ENCODE measurements at places on chromosomes 2 and 18.

- no peak for DNase-seq
Measured at GRCh38 chr2:218811382-218811781, 20.2 kb downstream of the PRKAG3 start.

DNA sequence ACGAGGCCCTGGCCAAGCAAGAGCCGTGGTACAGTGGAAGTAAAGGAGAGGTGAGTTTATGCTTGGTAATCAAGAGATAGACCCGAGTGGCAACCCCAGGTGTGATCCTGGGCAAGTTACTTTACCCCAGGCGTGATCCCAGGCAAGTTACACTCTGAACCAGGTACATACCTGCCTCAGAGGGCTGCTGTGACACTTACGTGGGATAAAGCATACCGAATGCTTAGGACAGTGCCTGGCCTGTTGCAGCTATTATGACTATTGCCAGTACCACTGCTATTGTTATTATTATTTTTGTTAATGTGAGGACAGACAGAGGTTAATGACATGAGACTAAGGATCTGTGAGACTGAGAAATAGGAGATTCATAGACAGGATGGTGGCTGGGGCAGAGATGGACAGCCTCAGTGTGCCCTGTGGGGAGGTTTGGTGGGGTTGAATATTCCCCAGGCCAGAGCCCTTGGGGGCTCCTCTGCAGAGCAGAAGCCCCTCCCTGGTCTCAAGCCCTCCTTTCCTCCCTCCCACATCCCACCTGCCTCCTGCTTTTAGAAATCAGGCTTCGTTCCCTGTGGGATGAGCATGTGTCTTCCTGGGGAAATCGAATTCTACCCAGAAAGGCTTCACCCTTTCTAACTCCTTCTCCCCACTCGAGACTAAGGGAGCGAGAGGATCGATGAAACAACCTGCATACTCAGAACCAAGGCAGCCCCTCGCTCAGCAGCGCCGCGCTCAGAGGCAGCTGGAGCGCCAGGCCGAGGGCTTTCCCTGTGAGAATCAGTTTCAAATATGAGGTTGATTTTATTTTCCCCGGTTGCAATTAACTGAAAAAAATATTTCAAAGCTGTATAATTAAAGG is 62.0 kb upstream of the SIX3 start:
- no peak for DNase-seq

GRCh38 chr2:15259356-15259756 is 301.8 kb downstream of the NBAS start:
- DNase-seq = no peak

- no peak for DNase-seq
Measured at GRCh38 chr2:241846406-241846805, 12.3 kb downstream of the PDCD1 start.

DNA sequence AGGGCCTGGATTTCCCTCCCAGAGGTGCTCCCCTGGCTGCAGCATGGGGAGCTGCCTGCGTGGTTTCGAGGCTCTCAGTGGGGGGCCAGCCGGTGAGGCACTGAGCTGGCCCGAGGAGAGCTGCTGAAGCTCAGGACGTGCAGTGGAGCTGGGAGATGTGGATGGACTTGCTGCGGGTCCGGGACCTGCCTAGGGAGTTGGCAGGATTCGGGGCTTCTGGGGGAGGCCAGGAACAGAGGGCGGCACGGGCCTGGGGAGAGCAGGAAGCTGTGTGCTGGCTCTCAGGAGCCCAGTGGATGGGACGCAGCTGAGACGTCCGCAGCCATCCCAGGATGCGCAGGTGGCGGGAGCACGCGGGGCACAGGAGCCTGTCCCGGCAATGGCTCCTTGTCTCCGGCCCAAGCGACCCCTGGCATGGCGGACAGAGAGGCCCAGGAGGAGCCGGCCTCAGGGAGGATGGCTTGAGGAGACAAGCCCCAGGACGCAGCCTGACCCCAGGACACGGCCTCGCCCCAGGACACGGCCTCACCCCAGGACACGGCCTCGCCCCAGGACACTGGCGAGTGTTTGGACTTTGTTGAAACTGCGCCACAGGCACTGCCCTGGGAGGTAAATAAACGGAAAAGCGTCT is 116.1 kb downstream of the NFATC1 start:
- no peak for DNase-seq

DNA sequence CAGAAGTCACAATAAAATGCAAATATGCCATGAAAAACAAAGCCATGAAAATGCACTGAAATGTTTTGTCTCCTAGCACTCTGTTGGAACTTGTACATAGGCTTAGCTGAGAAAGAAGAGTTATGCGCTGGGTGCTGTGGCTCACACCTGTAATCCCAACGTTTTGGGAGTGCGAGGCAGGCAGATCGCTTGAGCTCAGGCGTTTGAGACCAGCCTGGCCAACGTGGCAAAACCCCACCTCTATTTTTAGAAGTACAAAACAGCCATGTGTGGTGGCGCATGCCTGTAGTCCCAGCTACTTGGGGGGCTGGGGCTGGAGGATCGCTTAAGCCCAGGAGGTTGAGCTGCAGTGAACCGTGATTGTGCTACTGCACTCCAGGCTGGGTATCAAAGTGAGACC is 39.9 kb downstream of the IRS1 start:
- no peak for DNase-seq

DNA sequence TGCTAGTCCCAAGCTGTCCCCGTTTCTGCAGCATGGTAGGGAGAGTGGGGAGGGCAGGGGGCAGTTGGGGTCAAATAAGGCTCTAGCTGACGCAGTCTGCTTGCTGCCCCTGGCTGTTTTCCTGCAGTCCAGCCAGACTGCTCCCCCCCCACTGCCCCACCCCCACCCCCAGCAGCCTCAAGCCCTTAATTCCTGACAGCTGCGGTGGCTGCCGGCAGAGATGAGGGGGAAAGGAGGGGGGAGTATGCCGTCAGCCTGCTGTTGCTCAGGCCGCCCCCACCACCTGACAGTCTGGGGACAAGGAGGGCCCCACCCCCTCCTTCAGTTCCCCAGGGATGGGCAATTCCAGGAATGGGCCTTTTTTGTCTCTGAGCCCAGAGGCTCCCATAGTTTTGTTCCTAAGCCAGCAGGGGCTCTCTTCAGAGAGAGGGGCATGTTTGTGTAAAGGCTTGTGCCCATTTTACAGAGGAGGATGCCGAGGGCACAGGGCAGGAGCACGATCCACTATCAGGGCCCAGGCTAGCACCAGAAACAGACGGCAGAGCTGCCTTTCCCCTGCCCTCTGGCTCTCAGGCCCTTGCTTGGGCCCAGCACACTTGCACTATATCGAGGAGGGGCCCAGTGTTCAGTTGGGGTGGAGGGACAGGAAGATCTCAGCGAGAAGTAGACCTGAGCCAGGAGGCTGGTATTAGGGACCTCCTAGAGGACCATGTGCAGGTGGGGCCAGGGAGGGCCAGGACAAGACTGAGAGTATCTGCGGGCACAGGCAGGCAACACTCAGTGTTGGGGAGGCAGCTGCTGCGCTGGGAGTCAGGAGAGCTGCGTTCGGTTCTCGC is 1.5 kb upstream of the WNT10A start:
- no peak for DNase-seq

- DNase-seq = no peak
Measured at GRCh38 chr18:10270151-10270571, 184.3 kb upstream of the APCDD1 start.

DNA sequence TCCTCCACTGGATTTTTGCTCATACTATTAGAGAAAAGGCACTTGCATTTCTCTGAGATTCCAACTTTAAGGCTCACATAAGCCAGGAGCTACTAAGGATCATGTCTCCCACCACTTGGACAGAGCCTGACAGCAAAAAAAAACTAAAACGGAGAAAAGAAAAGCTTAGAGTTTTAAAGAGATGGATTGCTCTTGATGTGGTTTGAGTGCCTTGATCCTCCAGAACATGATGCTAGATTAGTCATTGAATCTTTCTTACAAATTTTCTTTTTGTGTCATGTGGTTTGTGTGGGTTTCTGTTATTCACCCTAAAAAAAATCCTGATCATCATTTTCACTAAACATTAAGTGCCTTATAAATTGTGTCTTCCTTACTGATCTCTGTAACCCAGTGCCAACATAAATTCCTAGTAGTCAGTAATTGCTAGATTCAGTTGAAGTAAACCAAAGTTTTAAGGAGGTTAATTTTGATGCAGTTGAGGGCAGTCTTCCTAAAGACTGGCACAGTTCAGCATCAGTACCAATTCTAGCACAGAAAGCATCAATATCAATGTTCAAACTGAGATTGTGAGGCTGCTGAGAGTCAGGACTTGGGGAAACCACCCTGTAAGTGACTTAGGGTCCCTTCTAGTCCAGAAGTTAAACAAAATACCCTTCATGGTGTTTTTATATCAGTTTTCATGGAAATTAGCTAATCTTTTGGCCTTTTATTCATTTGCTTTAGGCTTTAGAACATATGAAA is 206.3 kb downstream of the RAD51AP2 start:
- DNase-seq = no peak

DNA sequence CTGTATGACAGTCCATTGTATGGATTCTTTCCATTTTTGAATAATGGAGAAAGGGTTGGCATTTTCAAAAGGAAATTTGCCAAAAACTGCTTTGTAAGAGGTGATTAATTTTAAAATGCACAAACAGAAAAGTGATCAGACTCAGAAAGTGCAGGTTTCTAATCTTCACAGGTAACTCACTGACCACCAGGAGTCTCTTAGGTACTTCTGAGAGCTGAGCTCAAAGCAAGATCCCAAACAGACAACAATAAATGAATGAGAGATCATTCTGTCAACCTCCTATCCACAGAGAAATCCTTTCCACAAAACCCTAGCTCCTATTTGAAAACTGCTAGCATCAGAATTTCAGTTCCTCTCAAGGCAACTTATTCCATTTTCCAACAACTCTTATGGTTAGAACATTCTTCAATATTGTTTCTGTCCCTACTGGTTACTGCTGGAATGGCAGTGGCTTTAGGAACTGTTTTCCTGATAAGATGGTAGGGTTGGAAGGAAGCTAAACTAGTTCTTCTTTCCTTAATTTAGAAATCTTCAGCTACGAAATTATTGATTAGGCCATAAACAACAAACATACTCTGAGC is 20.6 kb upstream of the HAAO start:
- no peak for DNase-seq

DNA sequence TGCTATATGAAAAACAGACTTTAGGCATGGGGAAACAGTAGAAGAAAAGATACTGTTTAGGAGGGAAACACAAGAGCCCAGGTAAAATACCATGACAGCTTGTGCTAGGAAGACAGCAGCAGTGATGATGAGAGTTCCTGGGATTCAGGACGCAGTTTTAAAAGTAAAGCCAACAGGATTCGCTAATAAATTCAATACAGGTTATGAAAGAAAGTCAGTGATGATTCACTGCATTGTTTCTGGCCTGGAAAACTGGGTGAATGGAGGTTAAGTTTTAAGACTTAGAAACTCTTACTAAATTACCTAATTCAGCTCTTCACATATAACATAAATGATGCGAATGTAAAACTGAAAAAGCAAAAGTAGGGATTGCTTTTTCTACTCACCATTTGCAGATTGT is 27.9 kb upstream of the RNU4ATAC start:
- no peak for DNase-seq
